ENCODE measurements at places on chromosomes 16 and 17.

- DNase-seq: no peak
Observed at GRCh38 chr16:82241469-82242052, 71.5 kb upstream of the MPHOSPH6 start.

GRCh38 chr16:66113223-66113622 is 253.3 kb upstream of the CDH5 start:
- DNase-seq: no peak

DNA sequence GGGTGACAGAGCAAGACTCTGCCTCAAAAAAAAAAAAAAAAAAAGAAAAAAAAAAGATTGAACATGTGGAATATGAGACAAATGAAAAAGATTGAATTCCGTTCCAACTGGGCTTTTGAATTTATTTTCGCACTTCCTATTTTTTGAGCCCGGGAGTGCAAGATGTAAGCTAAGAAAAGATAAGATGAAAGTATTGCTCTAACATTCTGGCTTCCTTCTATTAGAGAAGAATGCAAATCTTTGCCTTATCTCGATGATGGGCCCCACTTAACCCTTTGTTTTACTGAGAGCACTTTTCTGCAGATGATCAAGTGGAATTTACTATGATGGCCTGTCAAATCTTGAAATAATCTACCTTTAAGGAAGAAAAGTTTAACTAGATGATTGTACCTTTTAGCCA is 96.3 kb downstream of the WWOX start:
- DNase-seq: no peak

GRCh38 chr17:28473542-28473941 is at the start of gene SLC13A2:
Gene SLC13A2 (plus strand): TSS chr17:28473644. CDS start chr17:28473713, 69 bp downstream.
- DNase-seq: no peak

DNA sequence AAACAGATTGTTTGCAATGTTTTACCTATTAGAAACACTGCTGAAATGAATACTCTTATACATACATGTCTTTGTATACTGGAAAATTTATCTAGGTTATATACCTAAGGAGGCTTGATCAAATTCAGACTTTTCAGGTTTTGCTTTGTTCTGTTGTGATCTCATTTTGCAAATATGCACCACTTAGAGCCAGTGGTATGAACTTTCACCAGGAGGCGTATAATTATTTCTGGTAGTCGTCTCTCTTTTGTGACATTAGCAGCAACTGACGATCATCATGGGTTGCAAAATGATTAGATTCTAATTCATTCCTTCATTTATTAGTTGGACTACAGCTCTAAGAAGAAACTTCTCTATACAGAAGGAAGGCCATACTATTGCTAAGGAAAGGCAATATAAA is 26.9 kb downstream of the AP1G1 start:
- DNase-seq: no peak

GRCh38 chr16:87314990-87315420 is 2.2 kb downstream of the C16orf95 start:
- no peak for DNase-seq

GRCh38 chr17:43676471-43676870 is 14.7 kb upstream of the MEOX1 start:
- no peak for DNase-seq

GRCh38 chr16:57764341-57765159 is 29.0 kb downstream of the KATNB1 start:
- DNase-seq: no peak

GRCh38 chr16:86124321-86124720 is 225.4 kb downstream of the IRF8 start:
- DNase-seq: no peak

- no peak for DNase-seq
Observed at GRCh38 chr17:77369544-77369971, 228.8 kb downstream of the SEC14L1 start.

- no peak for DNase-seq
Observed at GRCh38 chr16:71623597-71623996, 2.4 kb upstream of the MARVELD3 start.

DNA sequence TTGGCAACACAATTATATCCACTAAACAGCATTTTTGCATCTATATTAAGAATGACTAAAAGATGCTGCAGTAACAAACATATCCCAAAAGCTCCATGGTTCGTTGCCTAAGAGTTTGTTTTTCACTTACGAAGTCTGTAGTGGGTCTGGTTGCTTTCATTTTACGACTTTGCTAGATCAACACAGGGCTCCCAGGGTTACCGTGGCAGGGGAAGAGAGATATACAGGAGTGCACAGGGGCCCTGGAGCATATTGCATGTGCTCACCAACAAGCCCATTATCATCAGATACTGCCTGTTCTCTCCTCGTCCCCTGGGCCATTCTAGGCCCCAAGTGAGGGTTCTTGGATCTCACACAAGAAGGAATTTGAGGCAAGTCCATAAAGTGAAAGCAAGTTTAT is 3.1 kb upstream of the MMP2 start:
- DNase-seq: no peak

DNA sequence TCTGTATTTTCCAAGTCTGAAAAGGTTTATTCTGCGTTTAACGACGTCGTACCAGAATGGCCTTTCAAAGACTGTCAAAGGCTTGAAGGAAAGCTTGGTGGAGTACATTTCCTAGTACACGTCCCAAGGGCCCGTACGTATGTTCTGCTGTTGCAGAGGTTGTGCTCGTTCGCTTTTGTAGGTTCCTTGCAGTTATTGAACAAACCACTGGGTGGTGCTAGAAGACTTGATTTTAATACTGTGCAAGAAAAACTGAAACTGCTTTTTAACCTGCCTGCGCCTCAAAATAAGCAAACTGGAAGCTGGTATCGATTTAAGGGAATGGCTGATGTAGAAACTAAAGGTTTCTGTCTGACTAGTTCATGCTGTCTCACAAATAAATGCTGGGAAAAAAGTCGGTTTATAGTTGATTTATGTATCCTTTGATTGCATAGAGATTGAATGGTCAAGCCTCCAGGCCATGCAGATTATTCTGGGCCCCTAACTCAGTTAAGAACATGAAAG is 54.6 kb downstream of the USP10 start:
- peak; percentile 83 for DNase-seq

DNA sequence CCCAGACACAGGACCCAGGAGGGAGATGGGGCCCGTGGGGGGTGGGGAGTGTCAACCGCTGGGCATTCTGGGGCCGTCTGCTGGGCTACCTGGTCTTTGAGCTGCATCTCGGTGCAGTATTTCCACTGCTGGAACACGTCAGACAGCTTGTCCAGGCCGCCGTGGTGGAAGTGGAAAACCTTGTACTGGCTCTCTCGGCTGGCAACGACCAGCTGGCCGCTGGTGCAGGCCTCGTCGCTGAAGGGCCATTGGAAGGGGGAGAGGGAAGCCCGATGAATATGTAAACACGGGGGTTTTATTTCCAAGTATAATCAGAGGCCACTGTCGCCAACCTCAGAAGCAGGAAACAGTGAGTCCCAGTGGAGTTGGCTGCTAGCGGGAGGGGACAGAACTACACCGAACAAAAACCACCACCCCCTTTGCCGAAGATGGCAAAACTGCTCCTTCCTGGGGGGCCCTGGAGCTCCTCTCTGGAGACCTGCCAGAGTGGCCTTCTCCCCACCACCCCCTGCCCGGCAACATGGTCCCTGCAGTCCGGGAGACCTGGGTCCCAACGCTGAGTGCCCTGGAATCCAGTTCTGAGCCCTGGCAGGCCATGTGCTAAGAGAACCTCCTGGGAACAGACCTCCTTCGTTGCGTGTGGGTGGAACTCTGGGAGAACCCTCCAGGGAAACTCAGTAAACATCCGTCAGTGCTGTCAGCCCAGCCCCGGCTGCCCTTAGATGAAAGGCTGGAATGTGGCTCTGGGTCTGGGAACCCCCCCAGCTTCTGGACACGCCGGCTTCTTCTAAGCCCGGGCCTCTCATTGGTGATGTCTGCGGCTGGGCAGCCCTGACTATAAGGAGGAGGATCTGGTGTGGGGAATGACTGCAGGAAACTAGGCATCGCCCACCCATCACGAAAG is 84.1 kb downstream of the TBC1D16 start:
- peak; percentile 45 for DNase-seq

- DNase-seq: peak; percentile 51
Observed at GRCh38 chr17:17890773-17891759, 54.3 kb upstream of the SREBF1 start.

GRCh38 chr17:19410875-19411620 is at the start of gene RNF112:
Gene RNF112 (plus strand): TSS chr17:19411232. CDS start chr17:19411409, 177 bp downstream.
- no peak for DNase-seq

DNA sequence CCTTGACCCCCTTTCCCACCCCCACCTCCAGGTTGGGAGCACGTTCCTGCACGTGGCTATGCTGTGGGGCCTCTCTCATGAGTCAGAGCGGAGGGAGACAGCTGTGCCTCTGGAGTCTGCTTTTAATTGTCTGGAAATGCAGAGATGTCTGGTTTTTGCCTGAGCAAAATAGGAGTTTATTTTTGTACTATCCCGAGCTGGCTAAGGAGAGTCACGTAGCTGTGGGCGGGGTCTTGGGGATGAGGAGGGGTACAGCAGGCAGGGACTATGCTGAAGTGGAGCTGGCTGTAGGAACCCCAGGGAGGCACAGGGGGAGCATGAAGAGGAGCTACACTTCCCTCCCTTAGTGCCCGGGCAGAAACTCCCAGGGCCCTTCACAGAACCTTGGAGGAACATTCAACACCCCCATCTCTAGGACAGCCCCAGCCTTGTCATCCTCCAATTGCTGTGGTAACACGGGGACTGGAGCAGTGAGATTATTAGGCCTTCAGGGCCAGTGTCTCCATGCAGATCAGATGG is 44.7 kb upstream of the LGALS9 start:
- DNase-seq: no peak

- DNase-seq: no peak
Observed at GRCh38 chr17:76887802-76888201, 19.6 kb downstream of the MGAT5B start.

- DNase-seq: no peak
Observed at GRCh38 chr16:69381231-69381630, 4.6 kb downstream of the TERF2 start.

DNA sequence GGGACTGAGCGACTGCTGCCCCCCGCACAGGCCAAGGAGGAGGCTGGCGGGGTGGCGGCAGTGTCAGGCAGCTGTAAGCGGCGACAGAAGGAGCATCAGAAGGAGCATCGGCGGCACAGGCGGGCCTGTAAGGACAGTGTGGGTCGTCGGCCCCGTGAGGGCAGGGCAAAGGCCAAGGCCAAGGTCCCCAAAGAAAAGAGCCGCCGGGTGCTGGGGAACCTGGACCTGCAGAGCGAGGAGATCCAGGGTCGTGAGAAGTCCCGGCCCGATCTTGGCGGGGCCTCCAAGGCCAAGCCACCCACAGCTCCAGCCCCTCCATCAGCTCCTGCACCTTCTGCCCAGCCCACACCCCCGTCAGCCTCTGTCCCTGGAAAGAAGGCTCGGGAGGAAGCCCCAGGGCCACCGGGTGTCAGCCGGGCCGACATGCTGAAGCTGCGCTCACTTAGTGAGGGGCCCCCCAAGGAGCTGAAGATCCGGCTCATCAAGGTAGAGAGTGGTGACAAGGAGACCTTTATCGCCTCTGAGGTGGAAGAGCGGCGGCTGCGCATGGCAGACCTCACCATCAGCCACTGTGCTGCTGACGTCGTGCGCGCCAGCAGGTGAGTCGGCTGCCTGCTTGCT is 5.6 kb upstream of the TMEM88 start:
- no peak for DNase-seq

Data from smooth muscle cell of the brain vasculature (primary cell).